ENCODE measurements at places on chromosomes 5 and 9.
A peak's percentile ranks its signal among the peaks of the same experiment; 100 is the strongest.

- no peak for DNase-seq
These were observed 26.9 kb upstream of the PLIN2 start for GRCh38 chr9:19154135-19154612.

GRCh38 chr9:76877961-76878360, 28.0 kb downstream of the PRUNE2 start:
- DNase-seq = no peak

GRCh38 chr9:133733796-133734533, 4.2 kb downstream of the SARDH start:
- no peak for DNase-seq

DNA sequence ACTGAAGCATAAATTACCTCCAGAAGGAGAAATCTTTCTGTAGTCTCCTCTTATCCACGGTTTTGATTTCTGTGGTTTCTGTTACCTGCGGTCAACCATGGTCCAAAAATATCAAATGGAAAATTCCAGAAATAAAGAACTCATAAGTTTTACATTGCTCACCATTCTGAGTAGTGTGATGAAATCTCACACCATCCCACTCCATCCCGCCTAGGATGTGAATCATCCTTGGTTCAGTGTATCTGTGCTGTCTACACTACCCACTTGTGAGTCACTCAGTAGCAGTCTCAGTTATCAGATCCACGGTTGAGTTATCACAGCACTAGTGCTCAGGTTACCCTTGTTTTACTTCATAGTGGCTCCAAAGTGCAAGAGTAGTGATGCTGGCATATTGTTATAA, 371.2 kb downstream of the NFIB start:
- DNase-seq = peak; percentile 18

- DNase-seq = no peak
These were observed 123.4 kb upstream of the RETREG1 start for GRCh38 chr5:16740066-16740810.

- no peak for DNase-seq
These were observed 15.5 kb downstream of the B4GALT1 start for GRCh38 chr9:33151601-33152000.

DNA sequence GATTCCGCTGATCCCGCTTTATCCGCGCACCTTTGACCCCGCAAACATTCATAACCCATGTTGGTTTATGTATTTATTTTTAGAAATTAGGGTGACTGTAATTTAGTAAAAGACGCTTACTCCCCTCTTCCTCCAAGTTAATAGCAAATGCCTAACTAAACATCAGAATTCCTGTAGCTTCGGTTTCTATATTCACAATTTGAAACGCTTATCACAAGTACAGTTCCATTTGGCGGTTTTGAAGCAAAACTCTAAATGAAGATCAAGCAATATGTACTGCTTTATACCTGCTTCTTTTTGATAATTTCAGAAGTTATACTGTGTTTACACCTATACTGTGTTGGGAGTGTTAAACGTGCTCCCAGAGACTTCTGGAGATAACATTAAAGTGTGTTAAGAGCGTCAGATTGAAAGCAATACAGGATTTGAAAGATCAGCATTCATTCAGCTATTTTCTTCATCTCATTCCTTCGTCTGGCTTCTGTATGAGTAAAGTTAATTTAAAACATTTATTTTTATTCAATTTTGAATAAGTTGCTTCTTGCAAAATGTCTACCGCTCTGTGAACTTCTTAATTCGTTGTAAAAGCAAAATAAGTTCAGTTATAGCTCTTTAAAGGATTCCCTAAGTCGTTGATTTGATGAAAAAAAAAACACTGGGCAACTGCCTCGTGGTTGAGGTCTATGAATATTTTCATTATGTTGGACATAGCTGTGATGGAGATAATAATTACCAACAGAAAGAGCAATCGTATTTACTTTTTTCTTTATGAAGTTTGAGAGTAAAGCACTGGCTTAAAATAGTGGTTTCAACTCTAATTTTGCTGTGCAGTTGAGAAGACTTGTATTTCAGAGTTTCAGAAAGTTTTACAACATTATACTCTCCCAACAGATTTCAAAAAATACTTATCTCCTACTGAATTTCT, 2.5 kb downstream of the PRDM6 start:
- DNase-seq = no peak

DNA sequence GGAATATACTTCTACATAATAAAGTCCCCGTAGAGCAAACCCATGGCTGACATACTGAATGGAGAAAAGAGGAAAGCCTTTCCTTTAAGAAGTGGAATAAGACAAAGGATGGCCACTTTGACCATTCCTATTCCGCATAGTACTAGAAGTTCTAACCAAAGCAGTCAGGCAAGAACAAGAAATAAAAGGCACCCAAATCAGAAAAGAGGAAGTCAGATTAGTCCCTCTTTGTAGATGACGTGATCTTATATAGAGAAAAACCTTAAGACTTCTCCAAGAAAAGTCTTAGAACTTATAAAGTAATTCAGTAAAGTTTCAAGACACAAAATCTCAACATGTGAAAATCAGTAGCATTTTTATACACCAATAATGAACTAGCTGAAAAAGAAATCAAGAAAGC, 133.9 kb downstream of the GIN1 start:
- DNase-seq = no peak

DNA sequence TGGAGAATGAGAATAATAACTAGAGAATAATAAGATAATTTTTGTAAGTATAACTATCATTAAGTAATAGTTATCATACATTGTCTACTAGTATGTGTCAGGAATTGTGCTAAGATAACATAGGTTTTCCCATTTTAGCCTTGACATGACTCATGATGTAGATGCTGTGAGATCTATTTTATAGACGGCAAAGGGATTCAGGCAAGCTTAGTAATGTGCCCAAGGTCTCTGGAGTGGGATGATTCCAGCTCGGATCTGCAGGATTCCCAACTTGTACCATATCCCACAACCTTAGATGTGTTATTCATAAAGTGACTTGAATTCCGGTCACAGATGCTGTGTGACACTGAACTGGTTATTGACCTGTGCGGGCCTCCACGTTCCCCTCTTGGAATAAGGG, 51.5 kb downstream of the IL31RA start:
- DNase-seq = no peak

- DNase-seq = no peak
These were observed 89.0 kb upstream of the ARAP3 start for GRCh38 chr5:141771031-141771430.

DNA sequence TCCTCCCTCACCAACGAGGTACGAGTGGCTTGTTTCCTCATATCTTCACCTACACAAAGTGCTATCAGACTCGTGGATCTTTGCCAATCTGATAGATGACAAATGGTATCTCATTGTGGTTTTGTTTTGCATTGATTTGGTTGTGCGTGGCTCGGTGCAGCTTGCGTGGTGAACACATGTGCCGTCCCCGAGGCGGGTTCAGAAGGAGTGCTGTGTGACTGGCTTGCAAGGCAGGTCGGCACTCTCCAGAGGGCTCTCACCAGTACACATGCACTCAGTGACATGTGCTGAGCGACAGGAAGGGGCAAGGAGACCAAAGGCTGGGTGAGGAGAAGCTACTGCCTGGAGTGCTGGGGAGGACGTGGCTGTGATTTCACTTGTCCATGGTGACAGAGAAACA, 95.3 kb upstream of the PITX1 start:
- DNase-seq = peak; percentile 29

DNA sequence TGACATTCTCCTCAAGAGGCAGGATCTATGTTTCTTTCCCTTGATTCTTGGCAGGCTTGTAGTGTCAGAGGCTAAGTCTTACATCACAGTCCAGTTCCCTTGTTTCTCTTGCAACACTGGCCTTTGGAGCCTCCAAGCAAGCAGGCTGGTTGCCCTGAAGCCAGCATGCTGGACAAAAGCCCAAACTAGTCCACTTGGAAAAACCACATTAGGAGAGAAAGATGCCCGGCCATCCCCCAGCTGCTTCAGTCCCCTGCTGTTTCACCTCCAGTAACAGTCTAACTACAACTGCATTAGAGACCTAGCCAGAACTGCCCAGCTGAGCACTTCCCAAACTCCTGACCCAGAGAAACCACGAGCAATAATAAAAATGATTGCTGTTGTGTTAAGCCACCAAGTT, 87.6 kb downstream of the ADAMTS6 start:
- no peak for DNase-seq

GRCh38 chr5:74167206-74167929, 473.2 kb downstream of the ENC1 start:
- DNase-seq = no peak

GRCh38 chr9:115883467-115884329, 269.9 kb upstream of the PAPPA start:
- peak; percentile 5 for DNase-seq
